ENCODE measurements at places on chromosomes 4 and X.
A peak's percentile ranks its signal among the peaks of the same experiment; 100 is the strongest.

DNA sequence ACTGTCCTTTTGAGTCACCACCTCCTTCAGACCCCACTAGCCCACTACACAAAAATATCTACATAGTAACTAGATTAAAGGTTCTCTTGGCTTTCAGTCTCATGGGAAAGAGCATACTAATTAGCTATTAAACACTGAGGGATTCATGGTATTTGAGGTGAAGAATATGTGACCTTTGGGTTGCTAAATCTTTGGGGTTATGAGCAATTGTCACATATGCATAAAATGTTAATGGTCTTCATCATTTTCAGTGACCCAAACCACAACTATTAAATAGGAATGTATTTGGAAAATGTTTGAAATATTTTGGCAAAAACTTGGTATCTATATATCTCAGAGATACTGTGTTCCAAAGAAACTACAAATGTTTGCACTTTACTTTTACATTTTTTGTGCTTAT, 365.1 kb downstream of the MAGEB5 start:
- DNase-seq: peak; percentile 79

DNA sequence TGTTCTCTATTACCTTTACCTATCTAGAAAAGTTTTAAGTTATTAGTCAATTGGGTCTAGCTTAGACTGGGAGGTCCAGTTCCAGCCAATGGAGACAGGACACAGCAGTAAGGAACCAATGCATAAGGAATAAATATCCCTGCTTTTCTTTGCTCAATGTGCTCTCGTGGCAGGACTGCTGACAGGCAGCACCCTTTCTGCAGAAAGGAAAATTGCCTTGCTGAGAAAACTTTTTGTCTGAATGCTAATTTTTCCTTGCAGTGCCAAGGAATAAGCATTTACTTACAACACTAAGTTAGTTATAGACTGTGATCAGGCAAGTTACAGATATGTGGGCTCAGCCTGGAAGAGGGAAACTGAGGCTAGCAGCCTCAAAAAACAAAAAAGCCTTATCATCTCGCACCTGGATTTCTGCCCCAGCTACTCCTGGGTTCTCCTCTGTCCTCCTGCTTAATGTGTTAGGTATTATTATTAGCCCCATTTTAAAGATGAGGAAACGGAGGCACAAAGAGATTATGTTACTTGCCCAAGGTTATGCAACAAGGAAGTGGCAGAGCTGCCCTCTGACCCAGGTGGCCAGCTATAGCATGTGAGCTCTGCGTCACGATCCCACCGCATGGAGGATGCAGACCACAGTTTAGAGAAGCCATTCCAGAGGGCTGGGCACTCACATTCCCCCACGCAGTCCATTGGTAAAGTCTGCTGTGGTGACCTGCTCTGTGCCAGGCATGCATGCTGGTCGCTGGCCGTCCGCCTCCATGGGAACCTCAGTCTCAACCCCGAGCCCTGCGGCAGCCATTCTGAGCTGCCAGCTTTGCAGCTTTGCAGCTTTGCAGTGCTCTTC, 40.5 kb upstream of the C4orf50 start:
- DNase-seq: no peak

- no peak for DNase-seq
Measured at GRCh38 chr4:37241647-37242046, 2.9 kb upstream of the NWD2 start.

- no peak for DNase-seq
Measured at GRCh38 chrX:43835559-43835958, 46.7 kb downstream of the MAOB start.

- peak; percentile 87 for DNase-seq
Measured at GRCh38 chr4:38867478-38868058, at the start of gene FAM114A1. Gene FAM114A1, plus strand, starts transcription at chr4:38867806. Its CDS starts 10,273 bp downstream, at chr4:38878079.

DNA sequence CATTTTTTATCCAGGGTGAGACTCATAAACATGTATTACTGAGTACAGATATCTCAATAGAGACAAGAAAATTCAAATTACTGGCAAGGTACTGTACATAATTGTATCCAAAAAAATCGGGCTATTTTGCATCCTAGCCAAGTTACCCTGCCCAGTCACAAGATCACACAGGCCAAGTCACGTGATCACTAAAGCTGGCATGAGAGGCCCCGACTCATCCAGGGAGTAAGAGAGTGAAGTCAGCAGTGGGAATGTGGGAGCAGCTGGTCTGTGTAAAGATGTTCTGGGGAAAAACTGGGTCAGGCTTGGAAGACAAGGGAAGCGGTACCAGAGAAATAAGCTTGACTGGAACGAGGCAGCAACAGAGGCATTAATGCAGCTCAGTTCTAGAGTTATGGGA, 119.3 kb upstream of the STS start:
- DNase-seq: no peak

- DNase-seq: no peak
Measured at GRCh38 chr4:101950258-101950979, 159.9 kb downstream of the BANK1 start.

GRCh38 chrX:49053223-49054072, 5.4 kb upstream of the CCDC120 start:
- DNase-seq: peak; percentile 68

- no peak for DNase-seq
Measured at GRCh38 chrX:8714164-8714563, 17.8 kb downstream of the ANOS1 start.

DNA sequence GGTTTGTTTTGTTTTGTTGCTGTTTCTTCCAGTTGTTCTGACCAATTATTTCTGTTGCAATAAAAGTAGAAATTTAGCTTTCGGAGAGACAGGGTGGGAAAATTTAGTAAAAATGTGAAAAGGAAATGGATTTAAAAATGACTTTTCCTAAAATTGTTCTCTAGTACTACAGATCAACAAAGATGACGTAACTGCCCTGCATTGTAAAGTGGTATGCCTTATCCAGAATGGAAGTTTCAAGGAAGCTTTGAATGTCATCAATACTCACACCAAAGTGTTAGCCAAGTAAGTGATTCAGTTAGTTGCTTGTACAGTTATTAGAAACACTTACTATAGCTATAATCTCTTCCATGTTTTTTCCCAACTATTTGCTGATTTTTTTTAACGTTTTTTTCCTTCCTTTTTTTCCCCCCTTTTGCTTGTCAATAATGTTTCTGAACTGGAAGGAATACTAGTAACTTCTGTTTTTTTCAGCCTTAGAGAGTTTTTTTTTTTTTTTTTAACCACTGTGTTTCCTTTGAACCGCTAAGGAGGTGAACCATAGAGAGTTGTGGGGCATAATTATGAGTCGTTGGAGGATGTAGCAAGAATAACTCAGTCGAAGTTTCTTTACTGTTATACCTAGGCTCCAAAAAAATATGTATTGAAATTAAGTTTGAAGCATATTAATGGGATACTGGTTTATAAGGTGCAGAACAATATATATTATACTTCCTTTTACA, 2.2 kb downstream of the SRP72 start:
- no peak for DNase-seq

- DNase-seq: no peak
Measured at GRCh38 chr4:173171987-173172386, 3.4 kb downstream of the GALNT7 start.

- no peak for DNase-seq
Measured at GRCh38 chr4:6393544-6394475, 78.6 kb downstream of the PPP2R2C start.

DNA sequence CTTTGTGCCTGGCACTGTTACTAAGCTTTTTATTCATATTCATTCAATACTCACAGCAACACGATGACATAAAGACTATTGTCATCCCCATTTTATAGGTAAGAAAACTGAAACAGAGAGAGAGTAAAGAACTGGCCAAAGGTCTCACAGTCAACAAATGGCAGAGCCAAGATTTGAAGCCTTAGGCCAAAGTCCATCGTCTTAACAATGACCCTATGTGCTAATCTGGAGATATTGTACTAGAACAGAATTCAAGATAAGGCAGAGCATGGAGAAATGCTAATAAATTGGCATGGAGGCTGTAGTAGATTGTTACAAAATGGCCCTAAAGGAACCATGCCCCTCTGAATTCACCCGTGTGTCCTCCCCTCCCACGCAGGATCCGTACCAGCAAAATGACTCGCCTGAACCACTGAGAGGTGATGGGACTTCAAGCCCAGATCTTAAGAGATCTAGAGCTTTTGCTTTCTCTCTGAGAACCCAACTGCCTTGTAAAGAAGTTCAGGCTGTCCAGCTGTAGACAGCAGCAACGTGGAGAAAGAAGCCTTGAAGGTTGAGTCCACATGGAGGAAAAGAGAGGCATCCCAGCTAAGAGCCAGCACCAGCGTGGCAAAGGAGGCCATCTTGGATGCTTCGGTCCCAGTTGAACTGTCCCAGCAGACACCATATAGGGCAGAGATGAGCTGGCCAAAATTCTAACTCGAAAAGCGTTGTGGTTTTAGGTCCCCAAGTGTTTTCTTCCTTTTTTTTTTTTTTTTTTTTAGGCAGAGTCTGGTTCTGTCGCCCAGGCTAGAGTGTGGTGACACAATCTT, 52.8 kb upstream of the RBM47 start:
- DNase-seq: no peak

DNA sequence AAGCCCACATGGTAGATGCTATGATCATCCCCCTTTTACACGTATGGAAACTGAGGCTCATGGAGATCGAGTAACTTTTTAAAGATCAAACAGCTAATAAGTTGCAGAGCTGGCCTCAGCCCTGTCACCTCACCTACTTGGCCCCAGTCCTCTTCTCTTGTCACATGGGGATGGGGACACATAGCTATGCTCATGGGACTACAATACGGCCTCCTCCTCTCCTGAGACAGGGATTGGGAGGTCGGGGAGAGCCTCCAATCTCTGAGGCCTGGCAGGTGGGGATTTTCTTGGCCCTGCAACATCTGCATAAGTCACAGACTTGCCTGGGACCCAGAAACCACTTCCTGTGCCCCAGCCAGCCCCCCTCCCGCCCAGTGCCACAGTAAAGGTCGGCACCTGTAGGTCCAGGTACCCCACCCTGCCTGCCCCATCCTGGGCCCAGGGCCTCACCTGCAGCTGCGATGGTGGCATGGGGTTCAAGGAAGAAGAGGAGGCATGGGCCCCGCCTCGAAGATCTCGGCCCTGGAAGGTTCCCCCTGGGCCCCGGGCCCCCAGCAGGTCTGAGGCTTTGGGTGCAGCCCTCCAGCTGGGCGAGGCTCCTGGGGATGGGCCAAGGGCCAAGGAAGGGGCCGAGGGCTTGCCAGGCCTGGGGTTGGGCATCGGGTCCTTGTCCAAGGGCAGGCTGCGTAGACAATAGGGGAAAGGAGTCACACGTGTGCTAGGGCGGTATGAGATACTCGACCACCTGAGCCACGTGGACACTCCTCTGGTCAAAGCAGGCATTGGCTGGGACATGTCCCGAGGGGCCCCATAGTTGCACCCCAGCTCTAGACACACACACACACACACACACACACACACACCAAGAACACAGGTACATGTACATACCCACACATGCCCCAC, 6.4 kb downstream of the FOXP3 start:
- no peak for DNase-seq

- peak; percentile 26 for DNase-seq
Measured at GRCh38 chr4:48341776-48342605, 662 bp downstream of the SLAIN2 start.

DNA sequence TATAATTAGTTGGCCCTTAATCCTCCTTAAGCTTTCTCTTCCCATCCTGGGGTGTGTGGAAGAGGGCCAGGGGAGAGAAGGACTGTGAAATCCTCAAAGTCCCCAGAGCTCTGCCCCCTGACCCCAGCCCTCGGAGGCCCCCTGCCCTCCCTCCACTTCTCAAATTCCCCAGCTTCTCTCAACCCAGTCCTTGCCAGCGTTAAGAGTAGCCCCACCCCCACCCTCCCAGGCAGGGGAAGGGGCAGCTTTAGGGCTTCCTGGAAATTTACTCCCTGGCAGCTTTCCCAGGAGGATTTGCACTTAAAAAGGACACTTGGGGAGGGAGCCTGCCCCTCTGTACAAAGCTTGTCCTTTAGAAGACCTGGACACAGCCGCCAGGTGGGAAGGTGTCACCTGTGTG, 11.8 kb upstream of the CD40LG start:
- DNase-seq: no peak

DNA sequence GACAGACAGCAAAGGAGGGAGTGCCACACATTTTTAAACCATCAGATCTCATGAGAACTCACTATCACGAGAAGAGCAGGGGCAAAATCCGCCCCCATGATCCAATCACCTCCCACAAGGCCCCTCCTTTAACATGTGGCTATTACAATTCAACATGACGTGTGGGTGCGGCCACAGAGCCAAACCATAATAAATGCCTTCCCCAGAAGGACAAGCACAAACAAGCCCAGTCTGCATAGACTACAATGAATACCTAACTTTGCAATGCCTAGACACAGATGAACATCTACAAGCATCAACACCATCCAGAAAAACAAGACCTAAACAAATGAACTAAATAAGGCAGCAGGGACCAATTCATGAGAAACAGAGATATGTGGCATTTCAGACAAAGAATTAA, 12.3 kb downstream of the ETDA start:
- DNase-seq: no peak

DNA sequence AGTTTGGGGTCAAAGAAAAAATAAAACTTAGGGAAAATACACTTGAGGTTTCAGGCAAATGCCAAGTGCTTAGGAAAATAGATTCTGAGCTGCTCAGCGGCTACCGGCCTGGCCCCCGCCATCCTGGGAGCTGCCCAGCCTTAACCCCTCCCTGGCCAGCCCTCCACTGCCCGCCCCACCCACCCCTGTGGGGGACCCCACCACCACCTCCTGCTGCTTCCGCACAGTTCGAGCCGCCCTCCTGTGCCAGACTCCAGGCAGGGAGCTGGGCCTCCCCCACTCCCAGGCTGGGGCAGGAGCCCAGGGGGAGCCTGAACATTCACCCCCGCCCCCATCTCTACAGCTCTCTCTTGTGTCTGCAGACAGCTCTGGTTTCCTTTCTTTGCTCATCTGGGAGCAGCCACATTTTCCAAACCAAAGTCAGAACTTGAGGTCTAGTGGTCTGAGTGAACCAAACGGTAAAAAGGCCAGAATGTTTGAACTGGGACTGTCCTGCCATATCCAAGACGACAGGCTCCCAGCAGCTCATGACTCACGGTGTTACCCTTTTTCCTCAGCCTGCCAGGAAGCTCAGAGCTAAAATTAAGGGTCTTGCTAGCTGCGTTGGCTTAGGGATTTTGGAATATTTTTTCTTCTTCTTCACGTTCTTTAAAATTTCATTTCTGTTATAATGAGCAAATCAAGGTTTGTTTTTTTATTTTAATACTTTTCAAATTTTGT, 4.7 kb upstream of the FGFR3 start:
- no peak for DNase-seq

DNA sequence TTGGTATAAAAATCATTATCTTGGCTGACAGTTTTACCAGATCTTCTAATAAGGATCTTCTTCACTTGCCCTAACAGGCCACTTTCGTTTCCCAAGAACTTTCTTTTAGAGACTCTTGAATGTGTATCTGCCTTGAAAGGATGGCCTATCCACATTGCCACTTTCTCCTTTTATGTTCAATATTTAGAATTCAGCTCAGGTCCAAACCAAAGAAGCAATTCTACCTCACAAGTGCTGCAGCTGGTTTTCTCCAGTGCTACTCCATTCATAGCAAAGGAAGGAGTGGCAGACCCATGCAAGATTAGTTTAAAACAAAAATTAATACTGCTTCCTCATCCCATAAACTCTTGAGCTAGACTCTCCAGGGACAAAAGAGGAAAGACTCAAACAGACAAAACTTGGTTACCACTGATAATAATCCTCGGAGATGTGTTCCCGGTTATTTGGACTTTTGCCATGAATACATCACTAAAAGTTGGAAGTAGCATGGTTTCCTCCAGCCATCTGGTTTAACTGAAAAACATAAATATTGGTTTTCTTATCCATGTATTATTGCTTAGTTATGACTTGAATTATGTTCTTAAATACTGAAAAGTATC, 401.8 kb downstream of the PABPC4L start:
- DNase-seq: peak; percentile 25

GRCh38 chr4:16858275-16858752, 40.1 kb downstream of the LDB2 start:
- peak; percentile 91 for DNase-seq

Data from fibroblast of upper back skin (primary cell).